ENCODE measurements at places on chromosomes 5 and 9.

GRCh38 chr9:21331676-21332402, 3.4 kb downstream of the KLHL9 start:
- no peak for DNase-seq

- DNase-seq: no peak
These were observed 974.2 kb upstream of the CDH9 start for GRCh38 chr5:28012538-28012937.

GRCh38 chr9:2638871-2639673, 17.5 kb downstream of the VLDLR start:
- no peak for DNase-seq

GRCh38 chr9:37471942-37472684, 6.9 kb upstream of the ZBTB5 start:
- DNase-seq: no peak

GRCh38 chr5:150461231-150461630, 11.7 kb upstream of the RPS14 start:
- no peak for DNase-seq

GRCh38 chr5:78287833-78288232, 6.7 kb downstream of the AP3B1 start:
- DNase-seq: no peak

Measured in stimulated activated CD4-positive, alpha-beta T cell treated with anti-CD3 and anti-CD28 coated beads, Interleukin-12 subunit alpha, Interleukin-12 subunit beta, amount 100 ng/mL, for 24 hours (primary cell).